SK-N-SH (cell line): ENCODE measurements at places on chromosomes 2 and 18. TPM values are rescaled to one million over a fixed set of nuclear protein-coding genes. Genes with fewer than 3 reads are reported as not detected.

- H3K4me3 ChIP-seq, result no peak overlapping the region
- H3K36me3 ChIP-seq, result no peaks in the 10 kb centered on the region
- peaks cover 9% of the 10 kb centered on the region; the same call in 1 of the 2 replicates for H3K4me1 ChIP-seq
- no peak overlapping the region for H3K27ac ChIP-seq
Observed at GRCh38 chr18:23422751-23423418, 30.2 kb upstream of the RIOK3 start.

The RAX gene
- polyA plus RNA-seq, result not detected in 2 replicates

DNA sequence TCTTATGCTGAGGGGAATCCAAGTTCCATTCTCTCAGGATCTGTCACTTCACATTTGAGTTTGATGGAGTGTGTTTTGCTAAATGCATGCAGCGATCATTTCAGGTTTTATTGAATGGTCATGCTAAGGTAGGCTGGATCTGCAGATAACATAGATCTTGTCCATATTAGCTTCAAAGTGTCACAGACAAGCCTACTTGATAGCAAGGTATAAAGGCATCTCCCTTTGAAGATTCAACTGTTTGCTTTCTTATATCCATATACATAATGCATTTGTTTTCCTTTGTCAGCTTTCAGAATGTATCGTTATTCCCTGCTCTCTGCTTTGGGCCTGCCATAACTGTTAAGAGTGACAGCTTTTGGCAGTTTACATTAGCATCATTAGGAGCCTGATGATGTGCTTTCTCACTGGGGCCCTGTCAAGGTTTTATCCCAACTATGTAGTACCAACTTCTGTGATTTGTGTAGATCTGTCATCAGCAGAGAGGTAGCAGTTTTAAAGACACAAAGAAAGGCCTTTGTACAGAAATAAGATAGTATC, 604.3 kb upstream of the CDH7 start:
- H3K36me3 ChIP-seq, result no peaks in the 10 kb centered on the region
- no peaks in the 10 kb centered on the region for H3K4me1 ChIP-seq
- no peaks in the 10 kb centered on the region for H3K27me3 ChIP-seq
- no peak overlapping the region for H3K4me3 ChIP-seq

DNA sequence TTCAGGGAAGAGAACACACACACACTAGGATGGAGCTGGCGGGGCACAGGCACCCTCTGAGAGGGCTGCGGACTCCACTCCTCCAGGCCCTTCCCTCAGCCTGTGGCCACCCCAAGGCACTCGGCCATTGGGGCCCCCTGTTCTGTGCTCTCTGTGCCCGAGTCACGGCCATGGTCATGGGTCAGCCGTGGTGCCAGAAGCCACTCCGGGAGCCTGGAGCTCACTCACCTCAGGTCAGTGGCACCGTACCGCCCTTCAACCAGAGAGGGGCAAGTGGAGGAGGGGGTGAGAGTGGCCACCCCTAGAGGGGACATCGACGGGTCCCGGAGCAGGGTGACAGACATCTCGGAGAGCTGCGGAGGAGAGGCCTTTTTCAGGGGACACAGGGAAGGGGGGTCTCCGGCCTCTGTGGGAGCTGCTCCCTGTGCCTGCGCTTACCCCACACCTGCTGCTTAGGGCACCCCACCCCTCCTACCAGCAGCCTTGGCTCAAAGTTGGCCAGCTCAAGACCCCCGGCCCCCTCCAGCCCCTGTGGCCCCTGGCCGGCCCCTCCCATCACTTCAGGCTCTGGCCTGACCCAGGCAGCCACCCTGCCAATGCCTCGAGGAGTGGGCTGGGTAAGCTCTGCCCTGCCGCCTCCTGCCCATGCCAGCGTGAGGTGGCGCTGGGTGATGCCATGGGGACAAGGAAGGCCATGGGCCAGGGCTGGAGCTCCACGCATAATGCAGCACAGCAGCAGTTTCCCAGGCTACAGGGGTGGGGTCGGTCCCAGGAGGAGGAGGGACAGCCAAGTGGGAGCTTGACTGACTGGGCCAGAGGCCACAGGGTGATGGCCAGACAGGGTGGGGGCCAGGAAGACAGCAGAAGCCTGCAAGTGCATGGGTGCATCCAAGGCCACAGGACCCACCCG, 29.3 kb downstream of the AQP12A start:
- H3K4me1 ChIP-seq, result no peaks in the 10 kb centered on the region
- H3K27me3 ChIP-seq, result no peaks in the 10 kb centered on the region
- no peaks in the 10 kb centered on the region for H3K36me3 ChIP-seq
- no peak for DNase-seq
- no peak overlapping the region for H3K4me3 ChIP-seq

DNA sequence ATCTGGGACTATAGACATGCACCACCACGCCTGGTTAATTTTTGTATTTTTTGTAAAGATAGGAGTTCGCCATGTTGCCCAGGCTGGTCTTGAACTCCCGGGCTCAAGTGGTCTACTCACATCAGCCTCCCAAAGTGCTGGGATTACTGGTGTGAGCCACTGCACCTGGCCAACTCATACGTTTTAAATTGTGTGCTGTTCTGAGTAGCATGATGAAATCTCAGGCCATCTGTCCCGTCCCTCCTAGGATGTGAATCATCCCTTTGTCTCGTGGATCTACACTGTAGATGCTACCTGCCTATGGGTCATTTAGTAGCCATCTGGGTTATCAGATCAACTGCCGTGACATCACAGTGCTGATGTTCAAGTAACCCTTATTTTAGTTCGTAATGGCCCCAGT, 38.5 kb upstream of the RMP24 start:
- no peak overlapping the region for H3K27ac ChIP-seq
- no peaks in the 10 kb centered on the region for H3K27me3 ChIP-seq
- no peak overlapping the region for H3K4me3 ChIP-seq
- H3K4me1 ChIP-seq, result no peaks in the 10 kb centered on the region
- no peak for DNase-seq

DNA sequence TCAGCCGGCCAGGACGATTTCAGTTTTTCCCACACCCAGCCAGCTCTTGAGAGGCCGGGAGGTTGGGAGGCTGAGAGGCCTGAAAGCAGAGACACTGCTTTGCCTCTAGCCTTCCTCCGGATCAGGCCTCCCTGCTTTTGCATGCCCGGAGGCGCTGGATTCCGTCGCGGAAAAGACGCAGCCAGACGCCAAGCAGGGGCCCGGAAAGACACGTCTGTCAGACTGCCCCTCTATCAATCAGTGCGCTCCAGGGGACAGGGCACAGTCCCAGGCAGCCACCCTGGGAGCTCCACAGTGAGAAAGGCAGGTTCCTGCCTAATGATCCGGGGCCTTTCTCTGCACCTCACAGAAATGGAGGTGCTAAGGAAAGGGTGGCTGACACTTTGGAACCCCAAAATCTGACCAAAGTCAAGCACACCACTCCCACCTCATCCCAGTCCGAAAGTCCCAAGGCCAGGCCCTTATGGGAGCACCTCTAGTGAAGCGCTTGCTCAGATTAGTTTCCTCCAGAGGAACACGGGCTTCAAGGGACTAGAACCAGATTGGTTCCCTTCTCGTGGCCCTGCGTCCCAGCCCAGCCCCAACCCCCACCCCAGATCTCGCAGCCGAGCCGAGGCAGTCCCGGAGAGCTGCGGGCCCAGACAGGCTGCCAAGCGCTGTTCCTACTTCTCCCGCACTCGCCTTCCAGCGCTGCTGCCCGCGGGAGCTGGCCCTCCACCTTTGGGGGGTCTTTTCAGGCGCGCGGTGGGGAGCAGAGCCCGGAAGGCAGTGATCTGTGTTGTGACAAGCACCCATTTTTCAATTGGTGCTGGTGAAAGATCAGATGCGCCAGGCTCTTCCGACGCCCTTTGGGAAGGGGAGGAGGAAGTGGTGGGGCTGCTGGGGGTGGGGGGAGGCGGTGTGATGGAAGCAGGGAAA, 5.0 kb downstream of the DLX1 start:
- H3K27me3 ChIP-seq, result peaks cover 93% of the 10 kb centered on the region
- no peaks in the 10 kb centered on the region for H3K36me3 ChIP-seq
- no peak overlapping the region for H3K4me3 ChIP-seq
- no peak overlapping the region for H3K27ac ChIP-seq
